Right renal pelvis (tissue), 4 donors: ENCODE measurements at places on chromosomes 2 and 18. TPM values are rescaled to one million over a fixed set of nuclear protein-coding genes. Genes with fewer than 3 reads are reported as not detected.

GRCh38 chr2:216341121-216341520 is 31.2 kb downstream of the MARCHF4 start:
- DNase-seq, result no peak

- no peak for DNase-seq
Measured at GRCh38 chr2:11515490-11515981, 18.3 kb upstream of the GREB1 start.

- DNase-seq, result no peak
Measured at GRCh38 chr2:226661789-226662545, 137.7 kb downstream of the IRS1 start.

DNA sequence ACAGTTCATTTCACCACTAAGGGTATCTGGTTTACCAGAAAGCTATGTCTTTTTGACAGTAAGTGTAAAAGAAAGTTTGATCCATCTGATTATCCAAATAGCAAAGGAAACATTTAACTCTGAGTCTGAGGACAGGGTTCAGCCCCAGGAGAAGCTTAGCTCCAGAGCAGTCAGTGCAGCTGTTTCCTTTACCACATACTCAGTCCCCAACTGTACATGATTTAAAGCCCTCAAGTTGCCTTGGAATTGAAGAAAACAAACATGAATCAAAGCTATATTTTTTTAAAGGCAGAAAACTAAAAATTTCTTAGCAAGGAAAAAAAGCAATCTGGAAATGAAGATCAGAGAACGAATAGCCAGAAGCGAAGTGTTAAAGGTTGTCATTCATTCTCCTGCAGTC is 746.0 kb downstream of the METTL4 start:
- no peak for DNase-seq

GRCh38 chr18:66749030-66749429 is 145.1 kb upstream of the CDH19 start:
- no peak for DNase-seq

Gene CFAP210
- 2.4 TPM for polyA plus RNA-seq

GRCh38 chr2:230016844-230017243 is 51.9 kb downstream of the SLC16A14 start:
- no peak for DNase-seq

DNA sequence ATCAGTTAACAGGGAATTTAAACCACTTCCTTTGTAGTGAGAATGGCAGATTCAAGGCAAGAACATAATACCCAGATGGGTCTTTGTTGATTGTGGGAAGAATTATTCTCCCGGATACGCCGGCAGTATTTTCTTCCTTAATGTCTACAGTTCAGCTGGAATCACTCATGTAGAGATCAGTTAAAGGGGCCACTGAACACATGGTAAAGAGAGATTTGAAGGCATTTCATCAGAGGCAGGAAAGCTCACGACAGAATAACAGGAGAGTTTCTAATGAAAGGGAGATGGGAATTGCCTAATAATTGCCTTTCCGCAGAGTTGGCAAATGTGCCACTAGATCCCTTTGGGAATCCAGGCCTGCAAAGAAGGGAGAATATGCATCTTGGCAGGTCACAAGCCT is 327.7 kb upstream of the ZNF804A start:
- DNase-seq, result peak; percentile 1

Gene SLC9A4
- 7.8 TPM for polyA plus RNA-seq
